GM12892 (cell line): ENCODE measurements at places on chromosomes 4 and X.

- no peak for DNase-seq
These were observed 67.9 kb downstream of the SMARCA5 start for GRCh38 chr4:143581331-143581946.

GRCh38 chr4:10629394-10629793, 55.2 kb downstream of the CLNK start:
- DNase-seq: no peak

DNA sequence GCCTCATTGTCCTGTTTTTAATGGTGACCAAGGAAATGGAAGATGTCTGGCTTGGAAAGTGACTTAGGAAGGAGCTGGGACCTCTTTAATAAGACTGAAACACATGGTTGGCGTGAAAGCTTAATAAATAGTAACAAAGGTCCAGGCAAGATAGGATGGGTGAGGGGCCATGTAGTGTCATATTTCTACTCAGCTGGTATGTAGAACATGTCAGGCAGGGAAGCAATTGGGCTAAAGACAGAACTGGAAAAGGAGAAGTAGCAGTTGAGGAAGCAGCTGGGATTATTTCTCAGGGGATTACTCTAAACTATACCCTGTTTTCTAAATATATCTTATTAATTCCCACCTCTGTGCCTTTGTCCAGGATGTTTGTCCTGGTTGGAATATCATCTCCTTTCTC, 18.6 kb downstream of the ITGB1BP2 start:
- DNase-seq: no peak

GRCh38 chr4:128768373-128768996, 41.0 kb upstream of the JADE1 start:
- DNase-seq: no peak
